Inflammatory macrophage treated with lipopolysaccharide for 4 hours (primary cell): ENCODE measurements at places on chromosomes 6 and 20.

- no peak for DNase-seq
These were observed 264.8 kb downstream of the THBS2 start for GRCh38 chr6:168988801-168989200.

DNA sequence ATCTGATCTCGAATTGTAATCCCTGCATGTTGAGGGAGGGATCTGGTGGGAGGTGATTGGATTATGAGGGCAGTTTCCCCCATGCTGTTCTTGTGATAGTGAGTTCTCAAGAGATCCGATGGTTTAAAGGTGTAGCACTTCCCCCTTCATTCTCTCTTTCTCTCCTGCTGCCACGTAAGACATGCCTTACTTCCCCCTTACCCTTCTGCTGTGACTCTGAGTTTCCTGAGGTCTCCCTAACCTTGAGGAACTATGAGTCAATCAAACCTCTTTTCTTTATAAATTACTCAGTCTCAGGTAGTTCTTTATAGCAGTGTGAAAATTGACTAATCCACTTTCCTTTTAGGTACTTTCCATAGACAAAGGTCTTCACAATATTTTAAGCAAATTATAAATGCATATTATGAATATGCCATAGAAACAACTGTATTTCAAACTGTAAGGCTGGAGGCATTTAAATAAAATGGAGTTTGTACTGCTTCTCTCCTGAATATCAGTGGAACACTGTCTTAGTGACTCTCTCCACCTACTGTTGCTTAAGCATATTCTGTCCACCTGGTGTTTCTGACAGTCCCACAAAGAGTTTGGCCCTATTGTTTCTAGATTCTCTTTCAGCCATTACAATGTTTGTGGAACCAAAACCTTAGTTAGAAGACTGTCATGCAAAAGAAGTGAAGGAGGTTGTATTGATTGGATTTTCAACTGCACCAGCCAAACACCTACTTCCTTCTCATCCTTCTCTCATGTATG lies 24.3 kb upstream of the IL17A start:
- DNase-seq, result no peak

- no peak for DNase-seq
These were observed 59.5 kb downstream of the NCOA3 start for GRCh38 chr20:47561180-47561579.

- DNase-seq, result no peak
These were observed 84.7 kb downstream of the FOXA2 start for GRCh38 chr20:22499515-22500166.

GRCh38 chr6:300494-301198 lies 8.4 kb downstream of the DUSP22 start:
- DNase-seq, result no peak

DNA sequence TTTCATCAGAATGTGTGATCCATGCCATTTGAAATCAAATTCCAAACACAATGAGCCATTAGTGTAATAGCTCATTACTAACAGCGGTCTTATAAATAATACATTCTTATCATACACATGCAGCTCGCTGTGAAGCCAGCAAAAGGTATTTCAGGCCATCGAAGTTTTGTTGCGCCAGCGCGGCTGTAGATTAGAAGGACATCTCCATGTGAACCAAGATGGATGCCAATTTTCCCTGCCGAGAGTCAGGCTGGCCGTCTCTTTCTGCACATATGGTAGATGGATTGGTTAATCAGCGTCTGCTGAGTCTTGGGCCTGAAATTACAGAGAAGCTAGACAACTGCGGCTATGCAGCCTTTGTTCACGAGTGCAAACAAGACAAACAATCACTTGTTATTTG lies 44.1 kb downstream of the CFAP61 start:
- DNase-seq, result no peak

GRCh38 chr6:157728183-157728881 lies 94.7 kb upstream of the SNX9 start:
- no peak for DNase-seq

DNA sequence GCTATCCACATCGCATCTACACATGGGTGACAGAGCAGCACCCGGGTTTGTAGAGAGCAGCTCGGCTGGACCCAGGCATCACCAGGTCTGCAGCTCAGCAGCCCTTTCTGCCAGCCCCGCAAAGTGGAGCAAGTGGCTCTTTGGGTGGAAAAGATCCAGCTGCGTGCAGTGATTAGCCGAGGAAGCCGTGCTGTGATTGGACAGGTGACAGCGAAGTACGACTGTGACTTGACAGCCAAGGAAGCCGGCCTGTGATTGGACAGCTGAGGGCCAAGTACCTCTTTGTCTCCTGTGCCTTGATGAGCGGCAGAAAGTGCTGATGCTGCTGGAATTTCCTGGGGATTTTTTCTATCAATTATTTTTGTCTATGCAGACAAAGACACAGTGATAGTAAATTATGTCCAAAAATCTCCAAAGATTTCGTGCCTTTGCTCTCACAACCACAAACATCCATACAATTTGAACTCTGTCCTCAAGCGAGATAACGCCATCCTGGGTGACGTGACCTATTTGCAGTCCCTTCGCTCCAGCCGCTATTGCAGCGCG lies 62.3 kb upstream of the GPR31 start:
- no peak for DNase-seq

GRCh38 chr6:26234421-26235301 lies 130.3 kb upstream of the BTN3A2 start:
- DNase-seq, result peak; percentile 63

- peak; percentile 1 for DNase-seq
These were observed 50.2 kb downstream of the TMEM242 start for GRCh38 chr6:157272866-157273755.

- DNase-seq, result no peak
These were observed 17.7 kb downstream of the KCNG1 start for GRCh38 chr20:51005214-51005613.

DNA sequence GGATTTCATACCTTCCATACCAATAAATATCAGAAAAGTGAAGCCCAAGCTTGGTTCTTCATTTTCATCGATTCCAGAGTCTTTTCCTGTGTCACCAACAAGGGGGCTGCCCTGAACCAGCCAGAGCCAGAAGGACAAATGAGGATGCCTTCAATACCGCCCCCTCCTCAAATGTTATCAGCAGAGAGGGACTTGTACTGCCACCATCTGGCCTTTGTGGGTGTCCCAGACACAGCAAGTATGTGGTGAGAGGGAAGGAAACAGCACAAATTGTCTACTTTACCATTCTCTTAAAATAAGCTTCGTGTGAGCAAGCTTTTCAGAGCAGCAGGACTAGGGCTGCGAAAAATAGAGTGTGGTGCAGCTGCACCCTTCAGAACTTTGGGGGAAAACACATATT lies 165.3 kb downstream of the SOBP start:
- peak; percentile 29 for DNase-seq

GRCh38 chr6:165566088-165566828 lies 96.8 kb downstream of the PDE10A start:
- DNase-seq, result no peak

- DNase-seq, result no peak
These were observed 801 bp upstream of the PPARD start for GRCh38 chr6:35341557-35341956.
